Osteoblast (primary cell): ENCODE measurements at places on chromosomes 12 and 14.

DNA sequence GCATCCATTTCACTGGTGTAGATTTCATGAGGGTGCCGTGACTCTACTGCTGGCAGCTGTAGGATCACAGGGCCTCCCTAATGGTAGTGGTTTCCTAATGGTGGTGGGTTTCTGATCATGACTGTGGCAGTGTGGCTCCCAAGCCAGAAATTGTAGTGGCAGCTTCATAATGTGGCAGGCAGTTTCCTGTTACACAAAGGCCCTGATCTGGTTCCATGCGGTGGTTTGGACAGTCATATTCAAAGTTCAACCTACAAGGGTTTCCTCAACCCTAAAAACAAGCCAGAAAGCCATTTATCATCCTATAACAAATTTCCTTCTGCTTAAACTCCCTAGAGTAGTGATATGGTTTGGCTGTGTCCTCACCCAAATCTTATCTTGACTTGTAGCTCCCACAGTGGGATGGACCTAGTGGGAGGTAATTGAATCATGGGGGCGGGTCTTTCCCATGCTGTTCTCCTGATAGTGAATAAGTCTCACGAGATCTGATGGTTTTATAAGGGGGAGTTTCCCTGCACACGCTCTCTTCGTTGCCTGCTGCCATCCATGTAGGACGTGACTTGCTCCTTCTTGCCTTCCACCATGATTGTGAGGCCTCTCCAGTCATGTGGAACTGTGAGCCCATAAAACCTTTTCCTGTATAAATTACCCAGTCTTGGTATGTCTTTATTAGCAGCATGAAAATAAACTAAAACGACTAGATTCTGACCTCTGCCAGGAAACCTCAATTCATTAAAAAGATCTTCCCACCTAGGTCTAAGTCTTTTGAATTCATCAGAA, 257.1 kb downstream of the EFCAB11 start:
- no peaks in the 10 kb centered on the region for H3K36me3 ChIP-seq
- peaks cover 12% of the 10 kb centered on the region for H3K4me1 ChIP-seq
- no peak overlapping the region for H3K27ac ChIP-seq
- no peak overlapping the region for H3K4me3 ChIP-seq

GRCh38 chr14:41051801-41052200, 554.9 kb upstream of the LRFN5 start:
- H3K4me1 ChIP-seq: no peaks in the 10 kb centered on the region
- no peak overlapping the region for H3K4me3 ChIP-seq
- H3K27me3 ChIP-seq: no peaks in the 10 kb centered on the region
- H3K36me3 ChIP-seq: no peaks in the 10 kb centered on the region
- H3K27ac ChIP-seq: no peak overlapping the region

DNA sequence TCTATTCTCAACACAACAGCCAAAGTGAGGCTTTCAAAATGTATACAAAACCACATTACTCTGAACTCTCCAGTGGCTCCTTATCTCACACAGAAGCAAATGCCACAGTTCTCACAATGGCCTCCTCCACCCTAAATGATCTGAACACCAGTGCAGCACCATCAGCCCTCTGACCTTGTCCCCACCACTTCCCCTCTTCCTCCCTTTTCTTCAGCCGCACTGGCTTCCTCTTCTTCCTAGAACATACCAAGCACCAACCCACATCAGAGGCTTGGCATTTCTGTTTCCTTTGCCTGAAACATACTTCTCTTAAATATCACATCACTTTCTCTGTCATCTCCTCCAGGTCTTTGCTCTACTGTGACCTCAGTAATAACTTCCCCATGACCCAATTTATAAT, 66.3 kb downstream of the GPR135 start:
- no peaks in the 10 kb centered on the region for H3K36me3 ChIP-seq
- no peak overlapping the region for H3K27ac ChIP-seq
- H3K4me1 ChIP-seq: no peaks in the 10 kb centered on the region
- H3K27me3 ChIP-seq: no peaks in the 10 kb centered on the region
- H3K4me3 ChIP-seq: no peak overlapping the region
- DNase-seq: no peak

- H3K4me1 ChIP-seq: peaks cover 5% of the 10 kb centered on the region
- H3K27ac ChIP-seq: no peak overlapping the region
- no peak for DNase-seq
- H3K36me3 ChIP-seq: no peaks in the 10 kb centered on the region
These were observed 72.2 kb upstream of the NAP1L1 start for GRCh38 chr12:76156726-76157125.
